ENCODE measurements at places on chromosomes 4 and X.

DNA sequence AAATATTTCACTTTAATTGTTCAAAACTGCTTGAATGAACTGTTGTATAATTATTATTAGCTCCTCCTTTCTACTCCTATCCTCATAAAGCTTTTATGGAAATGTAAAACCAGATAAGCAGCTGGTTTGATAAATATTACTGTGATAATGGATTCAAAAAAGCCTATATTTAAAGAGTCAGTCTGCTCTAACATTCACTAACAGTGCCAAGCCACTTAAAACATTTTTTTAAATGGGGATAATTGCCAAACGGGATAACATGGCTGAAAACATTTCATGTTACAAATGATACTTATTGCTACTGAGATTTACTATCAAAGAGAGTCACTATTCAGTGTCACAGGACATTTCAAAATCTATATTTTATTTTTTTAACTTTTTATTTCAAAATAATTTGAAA, 17.4 kb downstream of the ARHGAP24 start:
- no peak for DNase-seq

DNA sequence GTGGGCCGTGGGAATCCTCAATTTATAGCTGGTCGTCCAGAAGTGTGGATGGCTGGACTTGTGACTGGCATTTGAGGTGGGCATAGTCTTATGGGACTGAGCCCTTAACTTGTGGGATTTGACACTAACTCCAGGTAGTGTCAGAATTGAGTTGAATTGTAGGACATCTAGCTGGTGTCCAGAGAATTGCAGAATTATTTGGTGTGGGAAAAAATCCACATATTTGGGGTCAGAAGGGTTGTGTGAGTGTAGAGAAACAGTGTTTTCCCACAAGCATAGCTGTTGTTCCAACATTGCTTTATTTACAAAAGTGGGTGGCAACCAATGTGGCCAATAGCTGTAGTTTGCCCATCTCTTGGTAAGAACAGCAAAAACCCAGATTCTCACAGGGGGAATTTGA, 91.3 kb downstream of the MOSPD2 start:
- DNase-seq, result no peak

GRCh38 chr4:56410247-56411062, 23.2 kb upstream of the AASDH start:
- DNase-seq, result no peak

- no peak for DNase-seq
These were observed 190.4 kb downstream of the AR start for GRCh38 chrX:67734111-67734753.

DNA sequence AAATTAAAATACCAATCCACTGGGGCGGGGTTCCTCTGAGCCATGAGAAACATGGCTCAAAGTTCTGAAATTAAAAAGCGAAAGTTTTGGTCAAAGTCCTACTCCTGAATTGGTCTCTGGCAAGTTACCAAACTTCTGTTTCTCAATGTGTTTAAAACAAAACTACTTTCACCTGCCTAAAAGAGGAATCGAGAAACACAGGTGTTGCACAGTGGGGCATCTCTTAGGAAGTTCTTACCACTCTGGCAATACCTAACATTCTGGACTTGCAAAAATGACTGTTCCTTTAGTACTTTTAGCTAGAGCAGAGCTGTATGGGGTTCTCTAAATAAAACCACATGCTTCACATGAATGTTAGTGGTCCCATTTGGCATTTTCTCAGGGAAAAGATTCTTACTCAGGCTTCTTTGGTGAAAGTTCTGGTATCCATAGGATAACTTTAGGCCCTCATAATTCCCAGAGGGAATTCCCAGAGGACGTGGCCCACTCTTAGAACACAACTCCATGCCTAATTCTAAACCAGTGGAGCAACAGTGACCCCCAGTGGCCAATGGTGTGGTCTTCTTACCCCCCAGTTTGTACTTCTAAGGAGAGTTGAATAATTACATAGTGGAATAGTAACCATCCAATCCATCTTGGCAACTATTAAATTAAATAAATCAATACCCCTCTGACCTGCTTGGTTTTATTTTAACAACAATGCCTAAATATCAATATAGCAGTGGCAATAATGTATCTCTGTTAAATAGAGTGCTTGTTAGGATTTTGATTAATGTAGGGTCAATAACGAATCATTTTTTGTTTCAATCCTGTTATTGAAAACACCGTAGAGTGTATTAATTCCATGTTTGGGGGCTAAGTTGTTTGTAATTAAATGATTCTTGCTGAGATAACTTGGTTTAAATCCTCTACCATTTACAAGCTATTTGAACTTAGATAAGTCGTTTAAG, 21.9 kb downstream of the BMP3 start:
- DNase-seq, result peak; percentile 26

DNA sequence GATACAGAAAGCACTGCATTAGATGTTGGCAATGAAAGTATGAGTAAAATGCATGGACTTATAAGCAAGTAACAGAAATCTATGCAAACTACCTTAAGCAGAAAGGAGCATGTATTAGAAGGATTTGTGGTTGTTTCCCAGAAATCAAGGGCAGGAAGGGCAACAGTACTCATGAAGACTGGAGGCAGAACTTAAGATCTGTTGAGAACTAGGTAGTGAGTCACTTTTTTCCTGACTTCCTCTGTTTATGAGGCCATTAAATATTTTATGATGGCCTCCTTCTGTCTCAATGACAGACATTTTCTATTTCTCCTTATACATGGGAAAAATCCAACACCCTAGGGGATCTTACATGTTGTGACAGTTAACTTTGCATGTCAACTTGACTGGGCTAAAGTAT, 398.2 kb downstream of the MID1IP1 start:
- DNase-seq, result no peak

GRCh38 chr4:20126906-20127305, 124.8 kb upstream of the SLIT2 start:
- no peak for DNase-seq

DNA sequence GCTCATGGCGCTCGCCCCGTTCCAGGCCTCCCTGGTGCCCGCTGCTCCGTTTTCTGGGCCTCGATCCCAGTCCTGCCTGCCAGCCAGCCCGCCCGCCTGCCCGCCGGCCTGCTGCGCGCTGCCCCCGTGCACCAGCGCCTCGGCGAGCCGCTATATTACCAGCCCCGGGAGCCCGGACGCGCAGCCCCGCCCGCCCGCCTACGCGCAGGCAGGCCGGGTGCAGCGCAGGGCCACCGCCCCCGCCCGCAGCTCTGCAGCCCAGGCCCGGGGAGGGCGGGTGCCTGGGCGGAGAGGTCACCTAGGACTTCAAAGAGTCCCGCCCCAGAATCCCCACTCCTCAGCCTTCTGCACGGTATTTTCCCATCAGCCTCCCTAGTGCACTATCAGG, at the start of gene MAOB:
MAOB (minus strand) TSS at position 157 of the 388 bp plus-strand sequence; CDS start at position 6, 151 bp downstream.
- DNase-seq, result peak; percentile 13

DNA sequence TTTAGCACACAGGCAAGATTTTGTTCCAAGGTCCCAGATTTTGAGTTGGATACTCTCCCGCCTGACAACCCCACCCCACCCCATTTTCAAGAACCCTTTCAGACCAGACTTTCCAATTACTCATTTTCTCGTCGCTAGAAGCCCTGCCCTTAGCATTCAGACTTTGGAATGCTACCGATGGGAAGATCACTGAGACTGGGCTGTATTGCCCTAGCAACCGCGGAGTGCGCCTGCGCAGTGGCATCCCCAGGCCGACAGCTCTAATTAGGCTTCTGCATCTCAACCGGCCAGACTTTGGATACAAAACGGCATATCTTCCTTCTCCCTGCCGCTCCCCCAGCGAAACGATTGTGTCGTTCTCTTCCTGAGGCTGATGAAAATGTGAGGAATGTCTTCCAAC, 3.4 kb downstream of the MAGEE2 start:
- no peak for DNase-seq

DNA sequence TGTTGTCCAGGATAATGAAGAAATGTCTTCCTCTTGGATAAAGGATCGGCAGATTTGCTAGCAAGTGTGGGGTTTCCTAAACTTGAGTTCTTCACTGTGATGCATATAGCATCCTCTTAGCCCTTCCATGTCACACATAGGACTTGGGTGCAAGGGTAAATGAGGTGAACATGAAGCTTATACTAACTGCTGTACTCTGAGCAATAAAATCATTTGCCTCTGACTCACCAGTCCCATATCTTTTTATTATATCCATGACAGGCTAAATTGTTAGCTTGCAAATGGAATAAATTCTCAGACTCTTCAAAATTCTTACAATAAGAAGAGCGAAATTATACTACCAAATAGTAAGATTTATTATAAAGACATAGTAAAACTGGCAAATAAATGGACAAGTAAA, 14.7 kb upstream of the TBC1D1 start:
- DNase-seq, result no peak

- peak; percentile 59 for DNase-seq
These were observed 50.6 kb downstream of the LGI2 start for GRCh38 chr4:24980064-24980690.

DNA sequence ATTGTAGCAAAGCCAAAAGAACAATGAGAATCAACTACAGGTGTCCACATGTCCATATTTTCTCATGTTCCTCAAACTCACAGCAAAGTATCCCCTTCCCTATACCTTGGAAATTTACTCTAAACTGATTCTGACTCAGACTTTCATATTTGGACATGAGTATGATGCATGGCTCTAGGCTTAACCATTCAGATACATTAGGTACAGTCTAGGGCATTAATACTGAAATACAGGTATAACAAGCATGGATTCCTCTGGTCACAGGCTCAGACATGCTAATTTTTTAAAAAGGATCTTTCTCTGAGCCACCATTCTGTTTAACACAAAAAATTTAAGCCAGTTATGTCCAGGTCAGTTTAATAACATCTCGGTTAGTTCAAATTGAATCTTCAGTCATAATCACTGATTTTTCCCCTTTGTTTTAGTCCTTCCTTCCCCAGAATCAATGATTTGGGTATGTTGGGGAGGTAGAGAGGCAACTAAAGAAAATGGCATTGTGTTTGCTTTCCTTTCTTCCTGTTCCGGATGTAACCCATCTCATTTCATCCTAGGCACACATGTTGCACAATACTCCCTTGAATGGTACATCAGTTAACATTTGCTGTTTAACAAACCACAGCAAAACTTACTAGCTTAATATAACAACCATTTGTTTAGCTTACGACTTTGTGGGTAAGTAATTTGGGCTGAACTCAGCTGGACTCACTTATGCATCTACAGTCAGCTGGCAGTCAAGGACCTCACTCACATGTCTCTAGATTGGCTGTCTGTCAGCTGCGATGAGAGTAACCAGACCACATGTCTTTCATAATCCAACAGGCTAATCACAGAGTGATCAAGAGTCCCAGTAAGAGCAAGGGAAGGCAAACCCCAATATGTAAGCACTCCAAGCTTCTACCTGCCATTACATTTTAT, 75.3 kb upstream of the GRIA3 start:
- no peak for DNase-seq

- no peak for DNase-seq
These were observed 476.3 kb upstream of the ADGRL3 start for GRCh38 chr4:60723796-60724195.

DNA sequence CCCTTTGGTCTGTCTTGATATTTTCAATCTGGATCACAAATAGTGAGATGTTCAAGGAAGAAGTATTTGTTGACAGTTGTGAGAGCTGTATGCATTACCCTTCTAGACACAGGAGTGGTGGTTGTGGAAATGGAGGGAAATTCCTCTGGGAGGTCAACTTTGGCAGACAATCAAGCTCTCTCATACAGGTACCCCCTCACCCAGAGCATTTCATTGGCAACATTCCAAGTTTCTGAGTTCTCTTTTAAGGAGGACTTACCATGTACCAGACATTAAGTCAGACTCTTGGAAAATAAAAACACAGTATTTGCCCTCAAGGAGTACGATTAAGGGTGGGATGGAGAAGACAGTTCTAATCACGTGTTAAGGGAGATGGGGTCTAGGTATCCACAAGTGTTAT, 45.3 kb downstream of the KLHL15 start:
- no peak for DNase-seq

GRCh38 chr4:159652871-159653270, 550.0 kb downstream of the RAPGEF2 start:
- no peak for DNase-seq

DNA sequence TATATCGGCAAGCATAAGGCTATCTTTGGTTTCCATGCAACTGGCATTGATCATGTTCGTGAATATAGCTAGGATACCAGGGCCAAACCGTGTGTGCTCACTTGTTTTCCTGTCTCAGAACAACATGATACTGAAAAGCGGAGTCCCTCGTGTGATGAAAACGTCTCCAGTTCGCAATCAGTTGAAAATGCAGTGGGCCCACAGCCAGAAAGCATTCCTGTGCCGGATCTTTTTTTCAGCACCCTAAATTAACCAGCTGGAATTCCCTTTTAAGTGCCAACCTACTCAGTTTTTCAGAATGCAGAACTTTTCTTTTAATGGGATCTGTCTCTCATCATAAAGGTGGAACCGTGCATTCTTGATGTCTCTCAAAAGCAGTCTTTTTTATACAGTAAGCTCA, 130.8 kb upstream of the FRG1 start:
- DNase-seq, result no peak
